Stimulated activated CD8-positive, alpha-beta memory T cell treated with anti-CD3 and anti-CD28 coated beads, Interleukin-7, amount 100 ng/mL, for 1 hour (primary cell): ENCODE measurements at places on chromosomes 2 and 18.

DNA sequence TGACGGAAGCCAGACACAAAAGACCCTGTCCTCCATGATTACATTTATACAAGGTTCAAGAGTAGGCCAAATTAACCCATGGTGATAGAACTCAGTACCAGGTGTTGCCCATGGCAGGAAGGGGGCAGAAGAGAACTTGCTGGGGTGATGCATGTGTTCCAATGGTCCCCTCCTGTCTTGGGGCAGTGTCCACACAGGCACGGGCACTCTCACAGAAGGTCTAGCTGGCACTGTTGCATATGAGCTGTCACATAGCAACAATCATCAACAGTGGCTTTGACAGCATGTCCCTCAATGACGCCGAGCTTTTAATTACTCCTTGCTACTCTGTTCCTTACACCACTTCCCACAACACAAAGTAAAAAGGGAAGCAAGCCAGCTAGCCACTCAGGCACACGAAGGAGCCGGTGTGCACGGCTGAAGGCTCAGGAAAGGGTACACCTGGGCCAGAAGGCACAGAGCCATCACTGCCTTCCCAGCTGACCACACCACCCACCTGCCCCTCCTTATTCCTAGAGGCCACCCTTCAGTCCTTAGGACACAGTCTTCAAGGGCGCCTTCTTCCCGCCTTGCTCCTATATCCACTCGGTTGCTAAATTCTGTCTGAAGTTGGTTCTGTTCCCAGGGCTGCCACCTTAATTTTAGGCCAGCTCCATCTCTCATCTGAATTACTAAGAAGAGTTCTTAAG, 28.9 kb downstream of the RPL31 start:
- DNase-seq, result no peak

DNA sequence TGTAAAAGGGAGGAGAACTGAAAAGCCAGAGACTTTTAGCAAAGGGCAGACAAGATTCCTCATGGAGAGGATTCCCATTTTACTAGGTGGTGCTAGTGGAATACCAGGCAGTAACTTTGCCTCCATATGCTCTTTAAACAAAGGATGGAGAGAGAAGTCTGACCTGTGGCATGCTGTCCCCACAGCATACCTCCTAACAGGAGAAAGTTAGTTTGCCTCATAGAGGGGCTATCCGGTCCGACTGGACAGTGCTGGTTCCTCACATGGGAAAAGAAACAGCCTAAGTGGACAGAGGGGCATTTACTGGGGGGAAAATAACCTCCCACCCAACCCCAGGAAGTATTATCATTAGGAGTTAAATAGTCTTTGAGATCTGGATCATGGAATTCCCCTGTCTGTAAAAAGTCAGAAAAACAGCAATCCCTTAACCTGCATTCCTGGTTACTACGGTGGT, 31.6 kb upstream of the GMCL1 start:
- no peak for DNase-seq

- DNase-seq, result no peak
These were observed 132.6 kb upstream of the ZNF236 start for GRCh38 chr18:76689646-76690264.

- DNase-seq, result no peak
These were observed 110.4 kb downstream of the GRB14 start for GRCh38 chr2:164510895-164511294.
